GM12878 (cell line): ENCODE measurements at places on chromosomes 4 and X.

GRCh38 chr4:11264841-11265240 lies 163.9 kb downstream of the HS3ST1 start:
- no peak for DNase-seq

- no peak for DNase-seq
Measured at GRCh38 chrX:65493431-65493830, 41.2 kb downstream of the LAS1L start.

DNA sequence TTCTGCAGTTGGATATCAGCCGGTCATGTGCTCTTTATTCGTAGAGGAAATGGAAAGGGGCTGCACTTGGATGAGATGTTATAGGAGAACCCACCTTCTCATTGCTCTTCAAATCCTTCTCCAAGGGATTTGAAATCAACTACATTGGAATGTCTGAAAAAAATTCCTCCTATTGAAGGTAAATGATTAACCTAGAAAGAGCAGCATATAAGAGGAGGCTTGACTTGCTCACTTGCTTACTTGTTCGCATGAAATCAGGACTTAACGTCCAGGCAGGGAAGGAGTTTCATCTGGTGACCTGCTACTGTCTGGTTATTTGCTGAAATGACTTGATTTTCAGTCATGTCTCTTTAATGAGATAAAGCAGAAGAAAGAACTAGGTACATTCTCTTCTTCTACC lies 338.4 kb upstream of the NOCT start:
- DNase-seq: no peak

DNA sequence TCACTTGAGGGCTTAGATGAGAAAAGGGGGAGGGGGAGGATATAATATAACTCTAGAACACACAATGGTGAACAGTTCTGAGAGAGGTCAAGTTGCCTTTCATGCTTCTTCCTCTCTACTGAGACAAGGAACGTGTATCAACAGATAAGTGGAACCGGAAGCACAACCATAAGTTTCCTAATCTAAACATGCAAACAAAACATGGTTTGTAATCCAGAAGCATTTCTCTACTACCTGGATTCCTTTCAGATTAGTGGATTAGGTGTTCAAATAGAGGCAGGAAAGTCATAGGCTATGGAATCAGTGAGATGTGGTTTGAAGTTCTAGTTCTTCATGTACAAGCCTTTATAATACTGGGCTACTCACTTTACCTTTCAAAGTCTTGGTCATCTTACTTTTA lies 460.6 kb downstream of the IDS start:
- DNase-seq: no peak

GRCh38 chr4:40173470-40173875 lies 23.4 kb upstream of the RHOH start:
- DNase-seq: no peak

DNA sequence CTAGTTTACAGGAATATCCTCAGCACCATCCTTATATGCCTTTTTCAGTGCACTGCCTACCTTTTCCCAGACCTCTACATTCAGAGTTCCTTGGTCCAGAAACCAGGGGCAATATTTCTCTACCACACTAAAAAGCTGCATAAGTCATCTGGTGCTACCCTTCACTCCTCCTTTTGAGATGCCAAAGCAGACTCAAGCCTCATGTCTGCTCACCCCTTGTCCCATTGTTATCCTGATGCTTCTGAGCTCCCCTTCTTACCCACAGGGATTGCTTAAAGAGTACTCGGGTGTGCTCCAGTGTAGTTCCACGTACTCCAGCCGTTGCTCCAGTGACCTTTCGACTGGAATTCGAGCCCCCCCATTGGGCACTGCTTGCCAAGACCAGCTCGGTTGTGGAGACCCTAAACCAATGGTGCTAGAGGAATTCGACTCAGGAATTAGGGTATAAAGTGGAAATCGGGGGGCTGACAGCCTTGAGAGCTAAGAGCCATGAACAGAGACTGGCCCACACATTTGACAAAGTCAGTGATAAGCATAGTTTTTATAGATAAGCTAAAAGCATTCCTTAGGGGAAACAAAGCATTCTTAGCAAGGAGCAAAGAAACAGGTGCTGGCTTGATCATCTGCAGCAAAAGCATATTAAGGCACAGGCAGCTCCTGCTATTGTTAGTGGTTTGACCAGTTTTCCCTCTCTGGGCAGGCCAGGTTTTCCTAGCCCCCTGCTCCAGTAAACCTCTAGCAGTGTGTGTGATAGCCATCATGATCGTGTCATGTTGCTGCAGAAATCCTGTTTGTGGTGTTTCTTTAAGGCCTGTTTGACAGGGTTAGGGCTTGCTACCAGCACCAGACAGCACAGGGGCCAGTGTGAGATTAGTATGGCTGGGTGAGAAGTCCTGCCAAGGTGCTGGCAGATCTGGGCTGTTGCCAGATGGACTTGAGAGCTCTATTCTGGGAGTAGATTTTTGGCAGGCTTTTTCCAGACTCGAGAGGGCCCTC lies 57.5 kb upstream of the WDR1 start:
- DNase-seq: no peak

GRCh38 chr4:14607578-14607977 lies 394.7 kb upstream of the CPEB2 start:
- no peak for DNase-seq

GRCh38 chr4:24730256-24731001 lies 64.9 kb upstream of the SOD3 start:
- DNase-seq: no peak

- DNase-seq: no peak
Measured at GRCh38 chr4:43048570-43048969, 156.1 kb downstream of the GRXCR1 start.

GRCh38 chrX:118519411-118520215 lies 24.0 kb downstream of the DOCK11 start:
- DNase-seq: no peak

DNA sequence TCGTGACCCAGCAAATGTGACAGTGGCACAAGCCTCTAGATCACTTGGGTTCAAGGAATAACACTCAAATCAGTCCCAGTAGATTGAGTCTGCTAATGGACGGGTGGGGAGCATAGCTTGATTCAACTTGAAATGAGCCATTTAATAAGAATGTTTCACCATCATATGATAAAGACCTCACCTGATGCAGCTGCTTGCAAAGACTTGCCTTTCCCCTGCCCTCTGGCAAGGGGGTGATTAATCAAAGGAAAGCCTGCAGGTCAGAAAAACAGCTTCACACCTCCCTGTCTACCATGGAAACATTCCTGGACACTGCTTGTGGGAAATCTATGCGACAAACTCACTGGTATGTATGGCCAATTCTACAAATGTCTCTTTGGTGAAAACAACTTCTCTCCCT lies 54.5 kb downstream of the CD99L2 start:
- DNase-seq: no peak

DNA sequence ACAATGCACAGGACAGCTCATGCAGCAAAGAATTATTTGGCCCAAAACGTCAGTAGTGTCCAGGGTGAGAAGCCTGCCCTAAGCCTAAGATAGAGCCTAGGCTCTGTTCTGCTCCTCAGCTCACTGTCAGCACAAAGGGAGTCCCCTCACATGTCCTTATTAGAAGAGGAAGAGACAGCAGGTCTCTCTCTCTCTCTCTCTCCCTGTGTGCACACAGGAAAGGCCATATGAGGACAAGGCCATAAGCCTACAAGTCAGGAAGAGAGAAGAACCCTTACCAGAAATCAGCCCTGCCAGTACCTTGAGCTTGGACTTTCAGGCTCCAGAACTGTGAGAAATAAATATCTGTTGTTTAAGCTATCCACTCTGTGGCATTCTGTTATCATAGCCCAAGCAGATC lies 20.4 kb downstream of the FAM184B start:
- no peak for DNase-seq

GRCh38 chrX:154733066-154733425 lies 17.8 kb downstream of the GAB3 start:
- no peak for DNase-seq

GRCh38 chrX:19745077-19745476 lies 142.3 kb downstream of the SH3KBP1 start:
- no peak for DNase-seq

DNA sequence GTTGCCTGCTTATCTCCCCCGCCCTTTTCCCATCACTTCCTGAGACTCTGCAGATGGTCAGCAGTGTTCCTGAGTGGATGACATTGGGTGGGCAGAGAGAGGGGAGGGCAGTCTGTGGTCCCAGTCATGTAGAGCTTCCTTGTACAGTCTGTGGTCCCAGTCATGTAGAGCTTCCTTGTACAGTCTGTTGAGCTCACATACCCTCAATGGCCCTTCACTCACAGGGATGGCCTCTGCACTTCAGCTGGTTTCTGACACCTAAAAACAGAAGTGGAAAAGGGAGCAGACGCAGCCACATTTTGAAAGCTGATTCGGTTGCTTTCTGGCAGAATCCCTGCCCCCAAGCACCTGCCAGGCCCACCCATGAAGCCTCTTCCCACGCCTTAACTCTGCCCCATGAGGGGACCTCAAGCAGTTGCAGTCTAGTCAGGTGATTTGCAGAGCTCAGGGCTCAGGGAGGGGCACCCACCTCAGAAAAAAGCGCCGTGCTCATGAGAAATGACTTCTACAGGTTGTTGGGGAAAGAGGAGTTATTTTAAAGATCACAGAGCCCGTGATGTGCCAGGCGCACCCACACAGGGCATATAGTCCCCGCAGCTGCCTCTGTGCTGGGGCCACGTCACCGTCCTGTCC lies 3.6 kb upstream of the TMEM271 start:
- DNase-seq: no peak

DNA sequence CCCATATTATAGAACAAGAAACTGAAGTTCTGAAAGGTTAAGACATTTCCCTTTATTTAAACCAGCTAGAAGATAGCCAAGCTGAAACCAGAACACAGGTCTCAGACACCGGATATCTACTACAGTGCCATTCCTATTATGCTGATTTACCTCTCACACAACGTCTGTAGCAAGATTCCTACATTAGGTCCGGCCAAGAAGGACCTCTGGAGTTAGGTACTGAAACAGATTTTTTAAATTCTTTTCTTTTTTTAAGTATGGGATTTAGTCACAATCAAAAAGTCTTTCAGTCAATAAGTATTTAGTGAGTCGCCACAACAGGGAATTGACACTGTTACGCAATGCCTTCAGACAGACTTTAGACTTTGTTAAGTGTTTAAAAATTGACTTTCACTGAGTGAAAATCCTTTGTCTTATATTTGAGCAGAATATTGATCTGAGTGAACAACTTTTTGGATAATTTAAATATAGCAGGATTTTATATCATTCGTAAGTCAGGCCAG lies 26.5 kb upstream of the SPANXN4 start:
- DNase-seq: no peak

GRCh38 chr4:30912098-30912714 lies 192.0 kb downstream of the PCDH7 start:
- no peak for DNase-seq

GRCh38 chrX:155967653-155968325 lies 29.7 kb upstream of the IL9R start:
- no peak for DNase-seq

DNA sequence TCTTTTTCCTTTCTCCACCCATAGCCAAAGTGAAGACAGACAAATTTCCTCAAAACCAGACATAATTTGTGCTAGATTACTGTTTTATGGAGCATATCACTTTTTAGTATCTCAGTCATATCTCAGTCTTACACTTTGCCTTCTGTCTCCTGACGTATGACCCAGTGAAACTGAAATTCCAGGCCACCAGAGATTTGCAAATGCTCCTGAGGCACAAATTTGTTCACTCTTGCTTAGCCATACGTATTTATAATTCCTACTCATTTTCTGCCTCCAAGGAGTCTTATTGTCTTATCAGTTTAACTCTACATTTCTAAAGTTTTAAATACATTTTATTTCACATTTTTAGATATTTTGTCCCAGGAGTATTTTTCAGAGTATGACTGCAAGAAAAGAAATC lies 10.0 kb downstream of the TMEM156 start:
- DNase-seq: no peak

DNA sequence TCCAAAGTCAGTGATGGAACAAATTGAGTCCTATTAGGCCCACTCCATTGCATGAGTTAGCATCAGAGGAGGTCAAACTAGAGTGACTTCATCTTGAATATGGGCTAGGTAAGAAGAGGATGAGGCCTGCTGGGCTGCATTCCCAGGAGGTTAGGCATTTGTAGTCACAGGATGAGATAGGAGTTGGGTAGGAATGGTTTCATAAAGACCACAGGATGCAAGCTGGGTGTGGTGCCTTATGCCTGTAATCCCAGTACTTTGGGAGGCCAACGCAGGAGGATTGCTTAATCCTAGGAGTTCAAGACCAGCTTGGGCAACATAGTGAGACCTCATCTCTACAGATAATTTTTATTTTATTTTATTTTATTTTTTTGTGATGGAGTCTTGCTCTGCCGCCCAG lies 26.8 kb downstream of the PDGFRA start:
- no peak for DNase-seq

DNA sequence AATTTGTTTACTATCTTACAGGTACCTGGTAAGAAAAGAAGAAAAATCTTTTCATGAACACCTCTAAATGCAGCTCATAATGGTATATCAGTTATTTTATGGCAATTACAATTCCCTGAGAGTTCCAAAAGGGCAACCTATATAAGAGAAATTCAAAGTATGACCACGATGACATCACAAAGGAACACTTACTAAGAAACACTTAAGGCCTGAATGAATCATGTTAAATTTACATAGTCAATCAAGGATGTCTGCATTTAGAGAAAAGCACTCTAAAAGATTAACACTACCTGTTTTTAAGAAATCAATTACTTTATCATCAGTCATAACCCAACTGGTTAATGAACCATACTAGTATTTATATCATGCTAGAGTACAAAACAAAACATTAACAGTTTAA lies 63.9 kb downstream of the LCORL start:
- no peak for DNase-seq

DNA sequence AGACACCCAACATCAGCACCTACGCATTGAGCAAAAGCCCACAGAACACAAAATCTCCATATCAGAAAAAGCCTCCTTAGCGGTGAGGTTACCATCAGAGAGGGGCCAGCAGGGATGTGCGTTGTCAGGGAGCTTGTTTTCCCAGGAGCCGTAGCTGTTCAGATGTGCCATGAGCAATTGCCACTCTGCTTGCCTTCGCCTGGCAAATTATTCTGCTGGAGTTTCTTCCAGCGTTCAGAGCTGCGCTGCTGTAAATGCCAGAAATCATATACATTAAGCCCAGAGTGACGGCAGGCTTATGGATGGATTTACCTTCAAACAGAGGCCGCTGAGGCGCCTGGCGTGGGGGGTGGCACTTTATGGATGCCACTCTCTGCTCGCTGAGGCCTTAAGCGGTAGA lies 632.3 kb downstream of the BCOR start:
- DNase-seq: no peak

DNA sequence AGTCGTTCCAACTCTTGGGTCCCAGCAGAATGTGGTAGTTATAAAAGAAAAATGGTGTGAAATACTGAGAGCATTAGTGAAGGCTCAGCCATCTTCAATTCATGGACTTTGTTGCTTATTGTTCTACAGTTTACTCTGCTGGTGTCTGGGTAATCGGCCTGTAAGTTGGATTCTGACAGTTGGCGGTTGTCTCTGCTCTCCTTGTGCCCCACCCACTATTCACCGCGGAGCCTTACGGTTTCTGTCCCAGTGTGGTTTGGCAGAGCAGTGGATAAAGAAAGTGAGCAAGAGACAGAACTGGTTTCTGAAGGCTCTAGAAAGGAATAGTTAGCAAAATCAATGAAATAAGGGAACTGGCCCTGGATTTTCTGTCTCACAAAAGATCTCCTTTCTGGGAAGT lies 9.1 kb downstream of the LONRF3 start:
- DNase-seq: no peak

GRCh38 chr4:8516061-8516573 lies 64.1 kb upstream of the GPR78 start:
- DNase-seq: no peak

GRCh38 chr4:54074381-54074780 lies 10.0 kb upstream of the CHIC2 start:
- DNase-seq: no peak
